Urothelium cell line (cell line): ENCODE measurements at places on chromosomes 5 and 9.

DNA sequence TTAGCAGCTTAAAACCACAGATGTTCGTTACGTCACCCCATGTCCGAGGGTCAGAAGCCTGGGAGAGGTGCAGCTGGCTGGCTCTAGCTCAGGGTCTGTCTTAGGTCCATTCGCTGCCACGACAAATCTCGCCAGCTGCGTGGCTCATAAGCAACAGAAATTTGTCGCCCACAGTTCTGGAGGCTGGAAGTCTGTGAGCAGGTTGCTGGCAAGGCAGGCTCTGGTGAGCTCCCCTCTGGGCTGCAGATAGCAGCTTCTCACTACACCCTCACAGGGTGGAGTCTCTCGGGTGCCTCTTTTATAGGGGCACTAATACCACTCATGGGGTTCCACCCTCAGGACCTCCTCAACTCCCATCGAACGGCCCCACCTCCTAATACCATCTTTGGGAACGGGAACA is 40.1 kb upstream of the FCN2 start:
- no peak for DNase-seq

GRCh38 chr9:4306066-4306776 is 6.4 kb upstream of the GLIS3 start:
- no peak for DNase-seq

- no peak for DNase-seq
These were observed 37.5 kb downstream of the ACTBL2 start for GRCh38 chr5:57445006-57445704.

DNA sequence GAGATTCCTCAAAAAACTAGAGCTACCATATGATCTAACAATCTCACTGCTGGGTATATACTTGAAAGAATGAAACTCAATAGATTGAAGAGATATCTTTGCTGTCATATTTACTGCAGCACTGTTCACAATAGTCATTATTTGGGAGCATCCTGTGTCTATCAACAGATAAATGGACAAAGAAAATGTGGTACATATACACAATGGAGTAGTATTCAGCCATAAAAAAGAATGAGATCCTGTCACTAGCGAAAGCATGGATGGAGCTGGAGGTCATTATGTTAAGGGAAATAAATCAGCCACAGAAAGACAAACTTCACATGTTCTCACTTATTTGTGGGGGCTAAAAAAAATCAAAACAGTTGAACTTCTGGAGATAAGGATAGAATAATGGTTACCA is 505.7 kb upstream of the ARRDC3 start:
- no peak for DNase-seq

DNA sequence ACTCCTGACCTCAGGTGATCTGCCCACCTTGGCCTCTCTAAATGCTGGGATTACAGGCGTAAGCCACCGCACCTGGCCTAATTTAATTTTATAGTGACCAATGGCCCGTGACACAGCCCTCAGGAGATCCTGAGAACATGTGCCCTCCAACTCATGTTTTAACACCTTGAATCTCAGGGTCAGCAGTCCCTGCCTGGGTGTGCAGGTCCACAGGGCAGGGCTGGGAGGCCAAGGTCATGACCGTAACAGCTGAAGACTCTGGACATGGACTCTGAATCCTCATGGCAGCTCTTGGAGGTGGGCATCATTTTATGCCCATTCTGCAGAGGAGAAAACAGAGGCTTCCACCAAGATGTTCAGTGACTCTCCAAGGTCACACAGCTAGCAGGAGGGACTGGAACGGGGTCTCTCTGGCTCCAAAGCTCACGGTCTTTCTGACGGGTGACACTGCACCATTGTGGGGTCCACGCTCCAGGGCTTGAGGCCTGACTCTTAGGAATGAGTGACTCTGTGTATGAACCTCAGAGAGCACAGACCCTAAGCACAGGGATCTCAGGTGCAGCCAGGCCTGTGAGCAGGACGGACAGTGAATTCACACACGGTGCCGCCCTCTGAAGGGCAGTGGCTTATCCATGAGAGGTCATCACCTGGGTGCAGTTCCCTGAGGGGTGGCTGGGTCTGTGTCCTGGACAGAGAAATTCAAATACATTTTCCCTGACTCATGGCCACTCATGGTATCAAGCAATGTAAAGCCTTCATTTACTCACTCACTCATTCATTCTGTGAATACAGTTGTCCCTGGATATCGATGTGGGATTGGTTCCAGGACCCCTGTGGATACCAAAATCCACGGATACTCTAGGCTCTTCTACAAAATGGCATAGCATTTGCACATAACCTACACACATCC is 32.8 kb upstream of the LAMC3 start:
- no peak for DNase-seq

DNA sequence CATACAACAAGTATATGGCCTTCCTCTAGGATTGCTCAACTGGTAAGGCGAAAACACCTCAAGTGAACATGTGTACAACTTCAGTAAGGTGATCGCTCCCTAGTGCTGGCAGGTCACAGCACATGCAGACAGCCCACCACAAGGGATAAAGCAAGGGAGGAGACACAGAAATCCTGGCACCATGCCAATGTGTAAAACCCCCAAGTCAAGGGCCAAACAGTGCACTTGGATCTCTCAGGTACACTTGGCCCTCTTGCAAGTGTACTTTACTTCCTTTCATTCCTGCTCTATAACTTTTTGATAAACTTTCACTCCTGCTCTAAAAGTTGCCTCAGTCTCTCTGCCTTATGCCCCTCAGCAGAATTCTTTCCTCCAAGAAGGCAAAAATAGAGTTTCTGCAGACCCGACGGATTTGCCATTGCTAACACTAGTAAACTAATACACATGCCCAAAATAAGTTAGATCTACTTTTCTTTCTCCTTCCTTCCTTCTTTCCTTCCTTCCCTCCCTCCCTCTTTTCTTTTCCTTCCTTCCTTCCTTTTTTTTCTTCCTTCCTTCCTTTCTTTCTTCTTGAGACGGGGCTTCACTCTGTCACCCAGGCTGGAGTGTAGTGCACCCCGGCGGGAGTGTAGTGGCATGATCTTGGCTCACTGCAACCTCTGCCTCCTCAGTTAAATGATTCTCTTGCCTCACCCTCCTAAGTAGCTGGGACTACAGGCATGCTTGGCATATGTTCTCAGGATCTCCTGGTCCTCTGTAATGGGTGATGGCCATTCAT is 6.8 kb upstream of the LNPEP start:
- no peak for DNase-seq

DNA sequence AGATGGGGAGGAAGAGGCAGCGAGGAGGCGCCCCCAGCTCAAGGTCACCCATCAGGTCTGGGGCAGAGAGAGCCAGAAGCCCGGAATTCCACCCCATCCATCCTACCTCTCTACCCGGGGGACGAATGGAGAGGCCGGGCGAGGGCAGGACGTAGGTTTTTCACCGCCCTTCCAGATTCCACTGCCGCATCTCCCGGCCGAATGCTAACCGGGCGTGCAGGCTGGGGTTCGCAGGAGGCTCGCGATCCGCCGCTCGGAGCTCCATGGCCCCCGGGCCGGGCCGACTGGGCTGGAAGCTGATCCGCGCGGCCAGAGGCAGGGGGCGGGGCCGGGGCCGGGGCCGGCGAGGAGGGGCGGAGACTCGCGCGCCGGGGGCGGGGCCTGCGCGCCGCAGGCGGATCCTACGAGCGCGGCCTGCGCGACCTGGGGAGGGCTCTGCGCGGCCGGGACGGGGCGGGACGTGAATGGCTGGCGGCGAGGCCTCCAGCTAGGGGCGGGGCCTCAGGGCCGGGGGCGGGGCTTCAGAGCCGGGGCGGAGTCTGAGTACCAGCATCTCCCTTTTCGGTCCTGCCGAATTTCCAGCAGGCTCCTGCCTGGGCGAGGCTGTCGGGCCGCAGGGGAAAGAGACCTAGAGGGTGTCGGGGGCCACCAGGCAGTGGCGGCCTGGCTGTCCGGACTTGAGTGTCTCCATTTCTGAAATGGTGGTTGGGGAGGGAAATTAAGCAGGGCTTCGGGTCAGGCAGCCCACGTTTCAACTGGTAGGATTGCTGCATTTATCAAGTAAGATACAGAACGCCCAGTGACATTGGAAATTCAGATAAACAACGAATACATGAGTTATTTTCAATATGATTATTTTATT is at the start of gene ST6GALNAC4:
Gene ST6GALNAC4, minus strand, starts transcription at position 322 of the 862 bp plus-strand sequence. CDS start 622 bp downstream, outside the sequence.
- peak; percentile 98 for DNase-seq

GRCh38 chr9:115391168-115391825 is 273.3 kb upstream of the TNC start:
- no peak for DNase-seq

DNA sequence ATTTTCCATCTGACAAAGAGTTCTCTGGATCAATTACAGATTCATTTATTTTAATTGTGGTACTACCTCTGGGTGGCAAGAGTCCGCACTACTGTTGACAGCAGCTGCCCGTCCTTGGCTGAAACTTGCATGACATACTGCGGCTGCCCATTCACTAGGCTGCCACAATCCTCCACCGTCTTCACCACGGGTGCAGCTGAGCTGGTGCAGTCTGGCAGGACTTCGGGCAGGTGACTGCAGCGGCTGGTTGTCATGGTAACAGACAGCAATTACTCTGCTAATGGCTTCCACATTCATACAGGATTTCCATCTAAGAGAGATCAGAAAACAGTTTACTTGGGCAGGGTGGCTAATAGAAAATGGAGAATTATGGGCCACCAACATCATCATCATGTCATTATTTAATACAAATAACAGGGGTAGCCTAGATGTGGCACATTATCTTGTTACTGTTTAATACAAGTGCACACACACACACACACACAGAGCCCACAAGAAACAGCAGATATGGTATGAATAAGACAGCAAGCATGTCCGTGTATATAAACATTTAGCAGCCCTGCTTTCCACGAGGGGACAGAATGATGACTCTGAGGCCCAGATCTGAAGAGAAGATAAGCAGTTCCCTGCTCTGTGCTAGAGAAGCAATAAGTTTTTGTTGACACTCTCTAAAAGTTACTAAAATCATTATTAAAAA is 112.3 kb downstream of the MARCHF3 start:
- DNase-seq: no peak
